Uterus (tissue), 4 donors: ENCODE measurements at places on chromosomes 16 and 17. TPM values are rescaled to one million over a fixed set of nuclear protein-coding genes. Genes with fewer than 3 reads are reported as not detected.

The NPIPB13 gene
- total RNA-seq: 38.5 TPM

The SLC52A1 gene
- not detected for total RNA-seq

The SBK1 gene
- total RNA-seq: not detected

The CHST5 gene
- total RNA-seq: not detected

The TBX4 gene
- total RNA-seq: not detected

The SMARCE1 gene
- 109 TPM for total RNA-seq

The HOXB7 gene
- 1.0 TPM for total RNA-seq

The MSLN gene
- total RNA-seq: 4.6 TPM

The TNK1 gene
- total RNA-seq: 9.2 TPM

The ABI3 gene
- total RNA-seq: 5.9 TPM

The ACTG1 gene
- 2,847 TPM for total RNA-seq

The HOXB5 gene
- 0.55 TPM for total RNA-seq

The TMEM238L gene
- not detected for total RNA-seq

The TNP2 gene
- not detected for total RNA-seq

The IL4R gene
- 26.2 TPM for total RNA-seq

The UTS2R gene
- total RNA-seq: not detected
